ENCODE measurements at places on chromosomes 7 and 10.

DNA sequence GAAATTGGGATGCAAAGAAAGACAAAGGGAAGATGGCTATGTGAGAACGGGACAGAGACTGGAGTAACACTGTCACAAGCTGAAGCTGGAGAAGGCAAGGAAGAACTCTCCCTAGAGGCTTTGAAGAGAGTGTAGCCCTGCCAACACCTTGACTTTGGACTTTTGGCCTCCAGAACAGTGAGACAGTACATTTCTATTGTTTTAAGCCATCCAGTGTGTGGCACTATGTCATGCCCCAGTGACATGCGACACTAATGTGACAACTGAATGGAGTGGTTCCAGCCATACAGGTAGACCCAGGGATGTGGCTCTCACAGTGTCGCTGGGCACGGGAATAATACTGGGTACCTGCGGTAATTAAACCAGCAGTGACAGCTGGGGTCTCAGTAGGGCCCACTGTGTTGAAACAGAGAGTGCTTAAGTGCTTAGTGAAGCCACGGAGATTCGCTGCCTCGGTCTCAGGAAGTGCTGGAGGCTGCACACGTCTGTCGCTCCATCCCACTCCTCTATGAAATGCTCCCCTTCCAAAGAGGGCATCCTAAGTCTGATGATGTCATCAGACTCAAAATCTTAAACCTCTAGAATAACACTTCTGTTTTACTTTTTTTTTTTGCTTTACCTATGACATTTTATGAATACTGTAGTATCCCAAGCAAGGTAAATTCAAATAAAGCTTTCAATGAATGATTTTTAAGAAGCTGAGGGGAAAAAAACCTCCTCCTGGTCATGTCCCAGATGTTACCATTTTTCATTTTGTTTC, 154.6 kb upstream of the RHEB start:
- no peak for DNase-seq

GRCh38 chr10:58645416-58646146, 132.9 kb downstream of the BICC1 start:
- DNase-seq, result no peak

DNA sequence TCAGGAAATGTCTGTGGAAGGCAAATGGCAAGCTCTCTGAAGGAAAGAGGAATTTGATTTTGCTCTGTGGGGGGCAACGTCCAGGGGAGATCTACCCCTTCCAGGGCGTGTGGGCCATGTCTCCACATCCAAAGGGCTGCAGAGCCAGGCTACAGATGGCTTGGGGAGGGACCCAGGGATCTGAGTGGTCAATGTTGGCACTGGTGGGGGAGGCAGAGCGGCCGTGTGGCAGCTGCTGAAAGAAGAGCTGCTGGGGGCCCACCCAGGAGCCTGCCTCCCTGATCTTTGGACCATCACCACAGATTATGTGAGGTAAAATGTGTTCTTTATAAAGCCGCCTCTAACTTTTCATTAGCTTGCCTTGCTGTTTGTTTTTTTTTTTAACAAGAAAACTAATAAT, 144.1 kb downstream of the HERPUD2 start:
- no peak for DNase-seq

DNA sequence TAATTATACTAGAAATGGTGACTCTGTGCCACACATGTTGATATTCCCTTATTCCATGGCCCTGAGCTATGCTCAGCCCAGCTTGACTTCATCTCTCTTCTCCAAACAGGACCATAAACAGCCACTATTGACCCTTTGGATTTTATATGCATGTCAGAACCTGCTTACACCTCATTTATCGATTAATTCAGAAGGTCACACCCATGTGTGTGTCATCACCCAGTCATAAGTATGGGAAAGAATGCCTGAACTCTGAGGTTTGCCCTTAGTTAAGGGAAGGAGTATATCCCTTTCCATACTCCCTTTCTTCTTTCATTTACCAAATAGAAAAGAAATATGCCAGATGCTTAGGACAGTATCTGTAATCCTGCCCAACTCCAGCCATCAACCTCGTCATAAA, 602.3 kb downstream of the SORCS3 start:
- no peak for DNase-seq

DNA sequence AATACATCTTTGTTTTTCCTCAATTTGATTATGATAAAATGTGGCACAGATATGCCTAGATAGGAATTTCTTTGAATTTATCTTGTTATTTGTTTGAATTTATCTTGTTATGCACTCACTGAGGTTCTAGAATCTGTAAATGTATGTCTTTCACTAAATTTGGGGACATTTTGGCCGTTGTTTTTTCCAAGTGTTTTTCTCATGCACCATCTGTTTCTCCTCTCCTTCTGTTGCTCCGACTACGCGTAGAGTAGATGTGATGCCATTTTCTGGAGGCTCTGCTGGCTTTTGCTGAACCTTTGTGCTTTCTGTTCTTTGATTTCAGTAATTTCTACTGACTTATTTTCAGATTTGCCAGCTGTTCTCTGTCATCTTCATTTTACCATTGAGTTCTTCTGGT, 101.9 kb downstream of the INPP5A start:
- no peak for DNase-seq

GRCh38 chr10:99917963-99918825, 91.6 kb downstream of the DNMBP start:
- DNase-seq, result no peak

DNA sequence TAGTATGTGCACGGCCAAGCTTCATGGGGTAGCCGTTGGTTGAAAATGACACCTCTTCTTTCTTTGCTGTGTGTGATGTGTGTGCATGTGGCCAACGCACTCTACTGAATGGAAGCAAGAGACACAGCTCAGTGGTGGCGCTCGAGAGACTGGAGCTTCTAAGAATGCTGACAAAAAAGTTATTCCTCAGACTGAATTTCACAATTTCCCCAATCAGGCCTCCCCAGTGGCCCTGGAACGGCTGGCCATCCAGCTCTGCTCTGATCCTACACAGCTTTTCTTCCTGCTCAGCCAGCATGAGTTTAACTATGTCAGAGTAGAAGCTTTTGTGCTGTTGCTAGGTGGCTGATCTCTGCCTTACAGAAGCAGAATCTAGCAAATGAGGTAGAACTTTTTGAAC, 186.7 kb upstream of the PLXDC2 start:
- no peak for DNase-seq

DNA sequence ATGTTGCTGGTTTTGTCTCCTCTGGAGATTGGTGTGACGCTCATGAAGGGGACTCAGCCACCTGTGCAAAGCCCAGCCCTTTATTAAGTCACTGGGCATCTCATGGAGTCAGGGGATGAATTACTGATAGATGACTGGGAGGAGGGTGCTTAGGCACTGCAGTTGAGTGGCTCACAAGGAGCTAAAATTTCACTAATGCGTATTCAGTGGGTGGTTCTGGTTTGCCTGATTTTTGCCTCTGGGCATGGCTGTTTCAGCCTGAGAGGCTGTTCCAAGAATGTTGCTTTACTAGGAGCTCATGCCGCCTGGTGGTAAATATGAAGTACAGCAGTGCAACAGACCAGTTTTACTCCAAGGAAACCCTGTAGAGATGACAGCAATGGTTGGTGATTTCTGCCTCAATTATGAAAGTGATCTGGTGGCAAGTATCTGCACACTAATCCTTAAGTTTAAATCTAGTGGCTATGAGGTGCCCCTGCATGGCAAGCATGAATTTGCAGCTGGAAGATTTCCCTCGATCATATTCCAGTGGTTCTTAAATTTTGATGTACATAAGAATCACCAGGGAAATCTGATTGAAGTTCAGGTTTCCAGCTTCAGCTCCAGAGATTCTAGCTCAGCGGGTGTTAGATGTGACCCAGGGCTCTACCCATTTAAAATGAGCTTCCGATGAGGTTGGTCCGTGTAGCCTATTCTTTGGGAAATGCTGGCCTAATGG, 19.9 kb downstream of the ACTA2 start:
- DNase-seq, result peak; percentile 55

- DNase-seq, result no peak
These were observed 58.0 kb downstream of the RAMP3 start for GRCh38 chr7:45215601-45216062.

- no peak for DNase-seq
These were observed 98.8 kb upstream of the ZNF722 start for GRCh38 chr7:63899691-63900393.

- DNase-seq, result no peak
These were observed 5.9 kb downstream of the FEZF1 start for GRCh38 chr7:122298618-122299017.

GRCh38 chr7:85041605-85042216, 145.1 kb downstream of the SEMA3D start:
- DNase-seq, result no peak

GRCh38 chr10:6774406-6774805, 194.3 kb upstream of the PRKCQ start:
- no peak for DNase-seq

DNA sequence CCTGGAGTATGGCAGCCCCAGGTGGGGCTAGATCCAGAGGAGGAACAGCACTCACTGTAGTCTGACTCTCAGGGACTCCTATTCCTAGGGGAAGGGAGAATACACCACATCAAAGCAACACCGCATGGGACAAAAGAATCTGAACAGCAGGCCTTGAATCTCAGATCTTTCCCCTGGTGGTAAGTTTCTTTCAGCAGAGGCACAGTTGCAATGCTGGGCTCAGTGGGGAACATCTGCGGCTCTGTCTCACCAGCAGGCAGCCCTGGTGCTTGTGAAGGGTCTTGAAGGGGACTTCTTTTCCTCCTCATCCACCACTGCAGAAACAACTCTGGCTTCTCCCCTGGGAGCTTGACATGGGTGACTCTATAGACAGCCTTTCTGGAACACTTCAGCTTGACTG, 111.2 kb upstream of the ARHGAP21 start:
- no peak for DNase-seq

- DNase-seq, result no peak
These were observed 23.3 kb upstream of the CSGALNACT2 start for GRCh38 chr10:43114743-43115611.

DNA sequence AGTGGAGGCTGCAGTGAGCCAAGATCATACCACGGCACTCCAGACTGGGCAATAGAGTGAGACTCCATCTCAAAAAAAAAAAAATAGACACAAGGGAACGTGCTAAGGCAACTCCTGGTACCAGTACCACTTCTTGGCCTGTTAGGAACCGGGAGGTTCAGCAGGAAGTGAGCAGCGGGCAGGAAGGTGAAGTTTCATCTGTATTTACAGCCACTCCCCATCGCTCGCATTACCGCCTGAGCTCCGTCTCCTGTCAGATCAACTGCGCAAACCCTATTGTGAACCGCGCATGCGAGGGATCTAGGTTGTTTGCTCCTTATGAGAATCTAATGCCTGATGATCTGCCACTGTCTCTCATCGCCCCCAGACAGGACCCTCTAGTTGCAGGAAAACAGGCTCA, 69.9 kb upstream of the FOXK1 start:
- no peak for DNase-seq

DNA sequence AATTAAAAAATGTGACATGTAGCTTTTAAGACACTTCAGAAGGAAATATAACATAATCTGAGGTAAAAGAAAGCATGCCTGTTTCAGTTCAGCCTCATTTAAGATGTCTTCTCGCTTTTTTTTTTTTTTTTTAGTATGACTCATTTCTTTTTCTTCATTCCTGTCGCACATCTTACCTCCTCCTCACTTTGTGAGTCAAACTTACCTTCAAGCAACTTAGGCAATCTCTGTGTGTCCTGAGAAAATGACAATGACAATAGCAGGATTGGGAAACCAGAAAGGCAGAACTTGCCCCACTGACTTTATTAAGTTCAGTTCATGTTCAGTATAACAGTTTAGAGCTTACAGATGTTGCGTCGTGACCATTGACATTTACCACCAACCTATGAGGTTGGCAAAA, 7.7 kb downstream of the PTN start:
- DNase-seq, result no peak

- DNase-seq, result no peak
These were observed 22.1 kb downstream of the ACSL5 start for GRCh38 chr10:112395809-112396530.

DNA sequence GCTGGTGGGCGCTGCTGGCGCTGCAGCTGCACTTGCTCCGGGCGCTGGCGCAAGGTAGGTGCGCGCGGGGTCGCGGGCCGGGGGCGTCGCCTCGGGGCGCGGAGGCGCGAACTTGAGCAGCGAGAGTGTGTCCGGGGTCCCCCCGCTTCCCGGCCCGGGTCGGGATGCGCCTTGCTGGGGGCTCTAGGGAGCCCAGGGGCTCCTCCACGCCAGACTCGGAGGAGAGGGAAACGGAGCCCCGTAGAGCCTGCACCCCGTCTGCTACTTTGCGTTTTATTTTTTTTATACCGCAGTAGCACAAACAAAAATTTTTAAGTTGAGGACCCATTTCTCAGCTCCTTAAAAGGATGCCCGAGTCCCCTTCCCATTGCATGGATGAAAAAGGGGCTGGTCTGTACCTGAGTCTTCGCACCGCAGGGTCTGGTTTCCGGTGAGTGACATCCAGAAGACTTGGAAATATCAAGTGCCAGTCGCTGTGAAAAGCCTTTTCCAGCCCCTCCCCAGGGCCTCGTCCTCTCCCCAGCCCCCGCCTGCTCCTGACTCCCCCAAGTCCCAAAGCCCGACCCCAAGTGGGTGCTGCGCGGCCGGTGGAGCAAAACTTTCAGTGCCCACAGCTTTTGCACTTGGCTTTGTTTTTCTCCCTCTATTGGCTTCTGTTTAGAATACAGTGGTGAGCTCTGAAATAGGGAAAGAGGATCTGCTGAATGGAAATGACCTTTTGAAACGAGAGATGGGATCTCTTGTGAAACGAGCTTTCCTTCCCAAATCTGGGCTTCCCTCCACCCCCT, 973 bp downstream of the SDK1 start:
- no peak for DNase-seq

DNA sequence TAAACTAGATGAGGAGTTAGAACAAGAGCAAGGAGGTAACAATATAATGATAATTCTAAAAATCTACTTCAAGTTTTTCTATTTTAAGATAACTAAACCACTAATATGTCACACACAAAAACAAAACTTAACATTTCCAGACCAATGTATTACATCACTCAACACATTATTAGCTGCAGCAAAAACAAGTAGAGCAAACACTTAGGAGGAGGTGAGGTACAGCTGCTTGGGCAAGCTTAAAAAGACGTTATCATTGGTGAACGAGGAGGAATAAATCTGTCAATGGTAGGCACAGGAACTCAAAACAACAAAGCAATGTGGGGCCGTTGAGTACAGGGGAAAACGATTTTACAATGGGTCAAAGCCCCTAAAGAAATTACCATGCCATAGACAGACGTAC, 58.8 kb downstream of the EZH2 start:
- DNase-seq, result no peak

DNA sequence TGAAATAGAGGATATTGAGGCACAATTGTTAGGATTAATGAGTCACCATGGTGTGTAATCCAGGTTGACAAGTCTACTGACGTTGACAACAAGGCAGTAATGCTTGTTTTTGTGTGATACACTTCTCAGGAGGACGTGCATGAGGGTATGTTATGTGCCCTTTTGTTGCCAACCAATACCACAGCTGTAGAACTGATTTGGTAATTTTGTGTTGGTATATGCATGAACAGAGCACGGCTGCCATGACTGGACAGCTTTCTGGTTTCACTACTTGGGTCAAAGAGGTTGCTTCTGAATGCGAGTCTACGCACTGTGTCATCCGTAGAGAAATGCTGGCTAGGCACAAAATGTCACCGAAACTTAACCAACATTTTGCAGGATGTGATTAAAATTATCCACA, 32.9 kb downstream of the PHTF2 start:
- no peak for DNase-seq

- no peak for DNase-seq
These were observed 72.1 kb downstream of the EEPD1 start for GRCh38 chr7:36224934-36225858.
